ENCODE measurements at places on chromosomes 1 and 21.

- no peak for DNase-seq
These were observed 18.3 kb upstream of the MAP10 start for GRCh38 chr1:232786845-232787455.

DNA sequence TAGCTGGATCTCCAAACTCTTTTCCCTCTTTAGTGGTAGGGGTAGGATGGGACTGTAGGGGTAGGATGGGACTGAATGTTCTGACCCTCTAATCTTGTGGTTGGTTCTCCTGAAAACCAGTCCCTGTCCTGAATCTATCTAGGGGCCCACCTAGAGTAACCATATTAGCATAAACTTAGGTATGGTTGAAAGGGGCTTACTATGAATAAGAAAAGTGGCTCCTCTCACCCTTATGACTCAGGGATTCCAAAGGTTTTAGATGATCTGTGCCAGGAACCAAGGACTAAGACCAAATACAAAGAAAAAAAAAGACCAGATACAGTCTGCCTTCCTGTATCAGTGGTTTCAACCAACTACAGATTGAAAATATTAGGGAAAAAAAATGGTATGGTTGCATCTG, 28.9 kb downstream of the RNF2 start:
- peak; percentile 63 for DNase-seq

GRCh38 chr1:210124736-210125135, 107.9 kb upstream of the SERTAD4 start:
- DNase-seq = no peak

DNA sequence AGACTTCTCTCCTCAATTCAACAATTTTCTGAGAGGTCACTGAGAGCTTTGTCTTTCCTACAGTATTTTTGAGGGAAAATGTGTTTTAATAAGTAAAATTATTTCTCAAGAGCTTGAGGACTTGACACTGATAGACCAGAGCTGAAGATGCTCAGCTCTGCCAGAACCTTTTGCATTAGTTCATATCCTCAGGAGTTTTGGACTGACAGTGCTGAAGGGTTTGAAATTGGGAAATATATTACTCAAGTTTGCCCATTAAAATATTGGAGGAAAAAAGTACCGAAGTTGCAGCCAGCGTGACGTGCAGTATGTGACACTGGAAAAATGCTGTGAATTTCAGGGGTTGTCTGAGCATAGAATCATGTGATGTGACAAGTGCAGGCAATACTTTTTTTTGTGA, 346.6 kb upstream of the DPYD start:
- DNase-seq = no peak

DNA sequence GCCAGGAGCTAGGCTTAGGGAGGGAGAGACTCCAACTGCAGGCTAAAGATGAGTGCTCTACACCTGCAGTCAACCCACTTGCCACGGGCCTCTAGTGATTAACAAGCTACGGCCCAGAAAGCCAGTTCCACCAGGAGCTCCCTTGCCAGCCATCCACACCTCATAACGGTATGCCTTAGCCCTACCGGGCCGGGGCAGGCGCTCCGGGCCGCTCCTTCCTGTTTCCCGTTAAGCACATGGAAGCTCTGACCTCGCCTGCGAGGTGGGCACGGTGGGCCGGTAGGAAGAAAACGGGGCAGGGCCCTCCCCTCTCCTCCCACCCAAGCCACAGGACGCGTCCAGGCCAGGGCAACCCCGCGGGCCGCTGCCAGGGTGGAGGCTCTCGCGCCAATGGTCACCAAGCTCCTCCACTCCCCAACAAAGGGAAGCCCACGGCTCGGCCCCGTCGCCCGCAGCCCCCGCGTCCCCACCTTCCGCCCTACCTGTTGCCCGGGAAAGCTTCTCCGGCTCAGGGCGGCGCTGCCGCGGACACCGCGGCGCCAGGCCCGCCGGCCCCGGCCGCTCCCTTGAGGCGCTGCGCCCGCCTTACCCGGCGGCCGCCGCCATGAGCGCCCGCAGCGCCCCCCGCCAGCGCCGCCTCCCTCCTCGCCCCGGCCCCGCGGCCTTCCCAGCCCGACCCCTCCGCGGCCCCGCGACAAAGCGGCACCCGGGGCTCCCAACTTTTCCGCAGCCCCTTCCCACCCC, 627 bp downstream of the CERS2 start:
- no peak for DNase-seq

All from iris pigment epithelial cell (primary cell).